ENCODE measurements at places on chromosomes 5 and 9.

GRCh38 chr5:148540647-148541046 is 113.7 kb downstream of the HTR4 start:
- DNase-seq, result no peak

GRCh38 chr9:5042661-5043178 is 57.6 kb downstream of the JAK2 start:
- DNase-seq, result no peak

DNA sequence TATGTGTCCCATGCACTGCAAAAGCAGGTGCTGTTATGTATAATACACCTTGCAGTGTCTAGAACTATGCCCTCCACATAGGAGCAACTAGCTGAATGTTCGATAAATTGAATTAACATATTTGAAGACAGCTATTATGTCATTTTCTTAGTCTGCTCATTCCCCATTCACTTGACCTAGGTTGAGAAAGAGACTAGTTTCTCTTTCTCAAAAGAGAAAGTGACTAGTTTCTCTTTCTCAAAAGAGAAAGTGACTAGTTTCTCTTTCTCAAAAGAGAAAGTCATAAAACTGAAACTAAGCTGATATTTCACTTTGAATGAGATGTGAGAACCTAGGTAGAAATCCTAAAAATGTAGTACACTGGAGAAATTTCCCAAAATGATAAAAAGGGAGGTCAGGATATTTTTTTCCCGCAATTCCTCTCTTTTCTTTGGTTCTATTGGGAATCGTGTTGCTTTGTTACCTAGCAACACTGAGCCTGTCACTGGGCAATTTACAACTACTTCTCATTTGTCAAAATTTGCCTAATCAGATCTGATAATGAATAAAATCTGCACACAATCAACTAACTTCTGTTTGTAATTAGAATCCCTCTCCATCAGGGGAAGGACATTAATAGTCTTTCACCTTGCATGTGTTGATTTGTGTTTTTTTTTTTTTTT is 132.0 kb upstream of the GRIA1 start:
- DNase-seq, result no peak

GRCh38 chr5:12488161-12488560 is 583.9 kb upstream of the CTNND2 start:
- no peak for DNase-seq

DNA sequence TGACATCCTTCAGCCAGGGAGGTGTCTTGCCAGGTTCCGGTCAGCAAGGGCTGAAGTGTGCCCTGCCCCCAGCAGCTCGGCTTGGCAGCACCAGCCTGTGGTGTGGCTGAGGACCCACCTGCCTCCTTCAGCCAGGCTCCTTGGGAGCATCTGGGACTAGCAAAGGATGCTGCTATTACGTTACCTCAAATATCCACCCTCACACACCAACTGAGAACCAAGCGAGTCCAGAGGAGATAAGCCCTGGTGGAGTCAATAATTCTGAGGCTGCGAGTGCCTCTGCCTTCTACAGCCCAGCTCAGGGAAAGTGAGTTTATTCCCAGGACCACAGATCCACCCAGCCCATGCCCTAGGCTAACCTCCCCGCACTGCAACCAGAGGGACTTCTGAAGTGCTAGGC is 57.1 kb upstream of the FSTL4 start:
- DNase-seq, result no peak

DNA sequence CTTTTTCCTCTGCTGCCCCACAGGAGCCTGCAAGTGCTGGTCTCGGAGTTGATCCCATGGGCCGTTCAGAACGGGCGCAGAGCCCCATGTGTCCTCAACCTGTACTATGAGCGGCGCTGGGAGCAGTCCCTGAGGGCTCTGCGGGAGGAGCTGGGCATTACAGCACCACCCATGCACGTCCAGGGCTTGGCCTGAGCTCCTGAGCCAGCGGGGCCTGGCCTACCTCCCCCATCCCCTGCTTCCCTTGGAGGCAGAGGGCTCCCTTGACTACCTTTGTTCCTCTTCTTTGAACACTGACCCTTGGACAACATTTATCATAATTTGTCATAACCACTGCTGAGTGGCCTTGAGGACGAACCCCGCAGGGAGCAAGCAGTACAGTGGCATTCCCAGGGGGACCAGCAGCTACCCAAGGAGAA is 6.9 kb upstream of the SLC27A4 start:
- no peak for DNase-seq

DNA sequence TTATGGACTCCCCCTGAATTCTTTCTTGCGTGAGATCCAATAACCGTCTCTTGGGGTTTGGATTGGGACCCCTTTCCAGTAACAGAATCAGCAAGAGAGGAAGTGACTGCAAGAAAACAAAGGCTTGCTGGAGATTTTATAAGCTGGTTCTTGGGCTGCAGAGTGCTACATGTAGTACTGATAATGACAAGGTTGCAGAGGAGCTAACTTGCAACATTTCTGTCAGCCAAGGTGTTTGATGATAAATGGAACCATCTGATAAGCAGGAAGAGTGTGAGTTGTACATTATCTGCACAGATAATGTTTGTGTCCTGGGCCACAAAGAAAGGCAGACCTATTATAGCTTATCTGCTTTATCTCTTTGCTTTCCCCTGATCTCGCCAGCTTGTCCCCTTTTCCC is 37.1 kb downstream of the DNAJB5 start:
- DNase-seq, result peak; percentile 37

- peak; percentile 32 for DNase-seq
These were observed 129.7 kb downstream of the RAPGEF6 start for GRCh38 chr5:131505237-131505908.

DNA sequence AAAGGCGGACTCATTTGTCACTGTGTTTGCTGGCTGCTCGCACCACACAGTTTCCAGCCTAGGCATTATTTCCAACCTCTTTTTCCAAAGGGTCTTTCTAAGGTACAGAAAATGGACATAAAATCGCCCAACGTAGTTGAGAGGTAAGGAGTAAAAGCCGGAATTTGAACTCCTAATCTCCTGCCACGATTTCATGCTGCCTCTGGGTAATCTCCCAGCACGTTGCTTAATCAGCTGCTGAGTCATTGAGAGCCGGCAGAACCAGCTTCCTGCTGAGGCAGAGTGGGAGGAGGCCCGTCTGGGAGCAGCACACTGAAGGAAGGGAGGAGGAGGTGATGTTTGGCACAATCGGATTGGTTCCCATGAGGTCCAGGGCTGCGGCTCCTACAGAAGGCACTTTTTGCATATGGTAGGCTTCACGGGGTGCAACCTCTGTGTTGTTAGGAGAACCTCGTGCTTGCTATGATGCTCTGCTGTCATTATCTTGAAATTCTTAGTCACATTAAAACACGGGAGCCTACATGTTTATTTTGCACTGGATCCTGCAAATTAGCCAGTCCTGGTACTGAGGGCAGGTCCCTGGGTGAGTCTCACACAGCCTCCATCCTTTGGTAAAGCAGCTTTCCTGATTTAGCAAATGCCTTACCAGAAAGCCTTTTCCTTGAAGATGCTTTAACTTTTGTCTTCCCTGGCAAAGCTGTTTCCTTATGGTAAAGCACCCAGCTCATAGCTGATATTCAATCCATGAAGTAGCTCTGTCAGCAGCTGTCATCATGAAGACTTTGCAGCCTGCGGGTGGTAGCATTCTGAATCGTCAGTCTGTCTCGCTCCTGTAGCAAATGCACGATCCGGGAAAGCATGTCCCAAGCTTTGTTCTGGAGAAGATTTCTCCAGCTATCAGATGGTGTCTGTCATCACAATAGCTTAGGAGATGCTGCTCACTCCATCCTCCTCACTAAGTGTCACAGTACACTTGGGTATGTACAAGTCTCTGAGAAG is 191.6 kb upstream of the MSX2 start:
- peak; percentile 97 for DNase-seq

DNA sequence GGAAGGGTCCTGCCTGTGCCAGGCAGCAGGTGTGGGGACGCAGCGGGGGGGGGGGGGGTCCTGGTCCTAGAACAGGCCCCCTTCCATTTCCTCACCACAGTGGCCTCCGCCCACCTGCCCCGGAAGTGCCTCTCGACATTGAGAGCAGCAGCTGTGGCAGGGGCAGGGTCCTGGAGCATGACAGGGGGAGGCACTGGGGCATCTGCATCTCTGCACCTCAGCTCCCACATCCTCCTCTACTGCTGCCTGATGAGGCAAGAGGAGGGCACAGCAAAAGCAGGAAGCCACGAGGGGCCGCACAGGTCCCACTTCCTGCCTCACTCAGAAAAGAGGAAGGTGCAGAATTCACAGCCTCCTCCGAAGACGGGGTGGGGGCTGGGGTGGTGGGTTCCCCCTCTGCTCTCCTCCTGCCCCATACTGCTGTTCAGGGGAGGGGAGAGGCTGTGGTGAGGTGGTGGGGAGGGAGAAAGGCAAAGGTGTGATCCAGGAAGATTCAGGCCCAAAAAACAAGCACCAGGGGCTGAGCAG is 14.8 kb downstream of the AKNA start:
- no peak for DNase-seq

GRCh38 chr5:158758675-158759074 is 341.0 kb downstream of the EBF1 start:
- peak; percentile 13 for DNase-seq

DNA sequence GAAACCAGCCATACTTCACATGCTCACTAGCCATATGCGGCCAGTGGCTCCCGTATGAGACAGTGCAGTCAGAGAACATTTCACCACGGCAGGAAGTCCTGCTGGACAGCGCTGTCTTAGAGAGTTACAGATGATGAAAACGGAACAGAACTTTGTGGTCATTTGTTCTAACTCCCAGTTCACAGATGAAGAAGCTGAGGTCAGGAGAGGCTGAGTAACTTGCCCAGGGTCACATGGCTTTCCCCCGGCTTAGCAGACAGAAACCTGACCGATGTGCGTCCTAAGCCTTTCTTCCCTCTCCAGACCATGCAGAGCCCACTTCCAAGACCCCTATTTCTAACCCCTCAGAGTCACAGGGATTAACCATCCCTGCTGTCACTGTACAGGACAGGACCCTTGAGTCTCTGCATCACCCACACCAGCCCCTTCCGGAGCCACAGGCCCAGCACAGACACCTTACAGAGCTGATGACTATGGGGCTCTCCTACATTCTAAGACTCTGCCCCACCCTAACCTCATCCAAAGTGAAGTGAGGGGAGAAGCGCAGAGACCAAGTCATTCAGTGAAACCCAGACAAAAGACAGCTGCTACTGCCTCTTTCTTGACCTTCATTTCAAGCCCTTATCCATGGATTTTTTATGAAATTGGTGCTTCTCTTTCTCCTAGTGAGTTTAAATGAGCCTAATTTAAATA is 86.9 kb downstream of the PTPN3 start:
- DNase-seq, result peak; percentile 19

- no peak for DNase-seq
These were observed 64.5 kb downstream of the PRR16 start for GRCh38 chr5:120528609-120529008.

DNA sequence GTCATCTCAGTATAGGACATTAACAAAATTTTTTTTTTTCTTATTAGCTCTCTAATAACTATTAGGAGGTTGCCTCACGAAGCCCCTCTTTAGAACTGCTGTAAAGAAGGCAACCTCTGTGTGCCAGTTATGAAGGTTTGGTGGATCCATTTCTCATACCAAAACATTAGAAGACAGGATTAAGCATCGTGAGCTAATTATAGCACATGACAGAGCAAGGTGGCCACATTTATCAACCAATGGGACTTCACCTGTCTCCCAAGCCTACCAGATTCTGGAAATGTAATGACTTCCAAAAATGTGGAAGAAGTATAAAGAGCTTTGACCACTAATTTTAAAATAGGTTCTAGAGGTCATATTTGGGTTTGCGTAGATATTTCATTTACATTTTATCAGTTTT is 107.2 kb downstream of the SMARCA2 start:
- no peak for DNase-seq

GRCh38 chr5:163489055-163489744 is 16.2 kb upstream of the MAT2B start:
- peak; percentile 72 for DNase-seq

DNA sequence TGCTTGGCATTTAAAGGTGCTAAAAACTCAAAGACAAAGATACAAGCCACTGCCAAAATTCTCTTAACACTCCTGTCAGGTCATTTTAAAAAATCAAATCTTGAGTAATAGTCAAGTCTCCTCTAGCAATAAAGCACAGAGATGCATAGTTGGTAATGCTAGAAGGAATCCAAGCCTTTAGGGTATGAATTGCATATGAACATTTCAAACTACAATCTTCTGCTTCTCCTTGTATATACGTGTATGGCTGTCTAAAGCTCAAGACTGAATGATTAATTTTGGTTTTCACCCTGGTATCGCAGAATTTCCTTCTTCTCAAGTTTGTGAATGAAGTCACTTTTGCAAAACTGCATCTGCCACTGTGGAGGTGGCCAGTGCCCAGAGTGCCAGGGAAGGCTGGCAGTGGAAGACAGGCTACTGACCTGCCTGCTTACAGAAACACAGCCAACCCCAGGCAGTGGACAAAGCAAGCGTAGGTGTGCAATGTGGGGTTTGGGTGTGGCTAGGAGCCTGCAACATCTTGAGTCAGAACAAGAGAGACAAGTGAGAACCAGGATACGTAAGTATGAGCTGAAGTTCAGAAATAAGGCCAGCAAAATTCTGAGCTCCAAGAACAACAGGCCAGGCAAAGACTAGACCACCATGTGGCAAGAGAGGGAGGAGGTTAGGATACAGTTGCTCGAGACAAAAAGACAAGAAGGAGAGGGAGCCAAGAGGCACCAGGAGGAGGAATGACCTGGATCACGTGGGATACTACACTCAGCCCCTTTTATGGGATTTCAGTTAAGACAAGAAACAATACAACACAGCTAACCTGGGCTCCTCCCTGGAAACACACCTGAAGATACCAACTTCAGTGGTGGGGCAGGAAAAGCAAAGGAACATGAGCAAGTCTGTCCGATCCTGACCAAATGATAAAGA is 22.6 kb downstream of the MYO10 start:
- no peak for DNase-seq

- peak; percentile 38 for DNase-seq
These were observed 445.0 kb upstream of the SMC2 start for GRCh38 chr9:103649086-103649485.

- peak; percentile 98 for DNase-seq
These were observed 127.9 kb downstream of the EFNA5 start for GRCh38 chr5:107542831-107543231.

DNA sequence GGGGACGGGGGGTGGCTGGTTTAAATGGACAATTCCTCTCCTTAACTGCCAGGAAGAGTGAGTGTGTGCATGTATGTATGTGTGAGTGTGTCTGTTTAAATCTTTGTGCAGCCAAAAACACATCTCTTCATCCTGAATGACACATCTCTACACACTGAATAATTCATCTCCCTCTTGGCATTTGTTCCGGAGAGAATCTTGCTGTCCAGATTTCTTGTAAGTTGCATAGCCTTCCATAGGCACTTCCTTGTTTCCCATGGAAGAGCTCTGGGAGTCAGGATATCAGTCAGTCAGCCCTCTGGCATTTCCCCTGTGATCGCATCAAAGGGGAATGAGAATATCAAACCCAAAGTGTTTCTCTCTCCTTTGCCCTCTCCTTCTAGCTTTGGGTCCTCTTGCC is 74.7 kb downstream of the WWC1 start:
- DNase-seq, result peak; percentile 73

GRCh38 chr5:159639590-159639989 is 276.7 kb upstream of the ADRA1B start:
- DNase-seq, result no peak

DNA sequence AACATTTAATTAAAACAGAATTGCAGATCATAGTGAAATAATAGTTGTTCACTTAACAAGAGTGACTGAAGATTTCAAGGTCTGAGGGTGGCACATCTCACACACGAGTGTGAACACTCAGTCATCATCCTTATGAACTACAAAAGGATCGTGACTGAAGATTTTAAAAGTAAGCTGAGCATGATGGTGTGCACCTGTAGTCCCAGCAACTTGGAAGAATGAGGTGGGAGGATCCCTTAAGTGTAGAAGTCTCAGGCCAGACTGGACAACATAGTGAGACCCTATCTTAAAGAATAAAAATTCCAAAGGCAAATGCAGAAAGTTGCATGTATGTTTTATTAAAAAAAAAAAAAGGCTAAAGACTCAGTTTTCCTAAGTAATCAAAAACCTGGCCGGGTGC is 22.4 kb upstream of the ATP6V1G1 start:
- DNase-seq, result no peak
